ENCODE measurements at places on chromosomes 3 and 15.

DNA sequence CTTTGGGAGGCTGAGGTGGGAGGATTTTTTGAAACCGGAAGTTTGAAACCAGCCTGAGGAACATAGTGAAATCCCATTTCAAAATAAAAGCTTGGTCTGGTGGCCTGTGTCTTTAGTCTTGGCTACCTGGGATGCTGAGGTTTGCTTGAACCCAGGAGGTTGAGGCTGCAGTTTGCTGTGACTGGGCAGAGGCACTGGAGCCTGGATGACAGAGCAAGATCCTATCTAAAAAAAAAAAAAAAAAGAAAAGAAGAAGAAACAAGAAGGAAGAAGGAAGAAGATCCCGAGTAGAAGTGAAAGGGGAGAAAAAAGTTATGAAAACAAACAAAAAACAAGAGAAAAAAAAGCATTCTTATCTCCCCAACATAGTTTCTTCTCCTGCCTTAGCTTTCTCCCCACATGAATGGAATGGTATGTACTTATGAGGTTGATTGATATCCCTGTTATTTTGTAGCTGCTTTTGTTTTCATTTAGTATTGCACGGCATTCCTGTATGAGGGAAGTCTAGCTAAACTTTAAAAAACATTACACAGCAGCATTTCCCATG, 42.4 kb downstream of the TMEM40 start:
- DNase-seq = no peak

DNA sequence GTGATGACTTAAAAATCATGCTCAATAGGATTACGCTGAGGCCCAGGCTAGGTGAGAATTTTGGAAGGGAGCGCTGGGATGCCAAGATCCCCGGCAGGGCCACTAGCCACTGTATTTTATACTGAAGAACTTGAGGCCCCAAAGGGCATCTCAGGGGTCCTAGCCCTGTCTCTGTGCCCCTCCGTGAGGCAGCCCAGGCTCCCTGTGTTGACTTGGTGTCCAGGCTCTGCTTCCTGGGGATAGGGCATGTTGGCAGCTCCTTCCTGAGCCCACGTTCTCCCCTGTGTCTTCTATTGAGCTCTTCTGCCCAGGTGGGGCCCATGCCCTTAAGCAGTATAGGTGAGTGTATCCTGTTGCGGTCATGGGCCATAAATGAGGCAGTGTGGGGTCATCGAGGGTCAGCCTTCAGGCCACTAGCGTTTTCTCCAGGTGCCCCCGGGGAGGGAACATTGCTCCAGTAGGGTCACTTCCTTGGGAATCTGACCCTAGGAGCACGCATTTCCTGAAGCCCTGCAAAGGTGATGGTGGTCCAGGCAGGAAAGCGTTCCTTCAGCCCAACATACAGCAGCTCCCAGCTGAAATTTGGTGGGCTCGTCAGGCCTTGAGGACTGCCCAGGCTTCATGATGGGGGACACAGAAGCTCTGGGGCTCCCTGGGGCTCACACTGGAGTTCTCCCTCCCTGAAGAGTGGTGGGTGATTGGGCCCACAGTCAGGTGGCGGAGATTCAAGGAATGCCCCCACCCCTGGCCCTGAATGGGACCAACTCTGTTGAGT, 189.4 kb downstream of the UBE3A start:
- DNase-seq = no peak

GRCh38 chr3:53353202-53353601, 5.9 kb upstream of the DCP1A start:
- no peak for DNase-seq

DNA sequence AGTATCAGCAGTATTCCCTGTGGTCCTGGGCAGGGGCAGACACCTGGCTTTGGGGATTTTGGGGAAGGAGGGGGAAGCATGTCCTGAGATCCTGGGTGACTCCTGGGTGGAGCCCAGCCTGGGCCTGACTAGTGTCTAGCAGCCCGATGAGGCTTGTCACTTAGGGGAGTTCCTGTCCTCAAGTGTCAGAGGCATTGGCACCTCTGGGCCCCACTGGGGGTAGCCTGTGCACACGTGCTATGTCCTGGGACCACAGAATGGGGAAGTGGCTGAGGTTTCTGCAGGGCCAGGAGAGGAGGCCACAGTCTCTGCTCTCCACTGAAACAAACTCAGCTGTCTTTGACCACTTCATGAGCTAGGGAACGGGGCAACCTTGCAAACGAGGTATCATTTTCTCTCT, 31.5 kb upstream of the ADCY5 start:
- DNase-seq = no peak

All from fibroblast of upper back skin (primary cell).